ENCODE measurements at places on chromosomes 16 and 17.
A peak's percentile ranks its signal among the peaks of the same experiment; 100 is the strongest.

GRCh38 chr16:4064950-4065352, 51.3 kb downstream of the ADCY9 start:
- peak; percentile 40 for DNase-seq

DNA sequence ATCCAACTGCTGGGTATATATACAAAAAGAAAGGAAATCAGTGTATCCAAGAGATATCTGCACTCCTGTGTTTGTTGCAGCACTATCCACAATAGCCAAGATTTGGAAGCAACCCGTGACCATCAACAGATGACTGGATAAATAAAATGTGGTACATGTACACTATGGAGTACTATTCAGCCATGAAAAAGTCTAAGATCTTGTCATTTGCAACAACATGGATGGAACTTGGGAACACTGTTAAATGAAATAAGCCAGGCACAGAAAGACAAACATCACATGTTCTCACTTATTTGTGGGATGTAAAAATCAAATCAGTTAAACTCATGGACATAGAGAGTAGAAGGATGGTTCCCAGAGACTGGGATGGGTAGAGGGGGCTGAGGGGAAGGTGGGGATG, 620.7 kb downstream of the RBFOX1 start:
- no peak for DNase-seq

GRCh38 chr16:86581458-86581857, 3.1 kb downstream of the FOXL1 start:
- DNase-seq, result no peak

DNA sequence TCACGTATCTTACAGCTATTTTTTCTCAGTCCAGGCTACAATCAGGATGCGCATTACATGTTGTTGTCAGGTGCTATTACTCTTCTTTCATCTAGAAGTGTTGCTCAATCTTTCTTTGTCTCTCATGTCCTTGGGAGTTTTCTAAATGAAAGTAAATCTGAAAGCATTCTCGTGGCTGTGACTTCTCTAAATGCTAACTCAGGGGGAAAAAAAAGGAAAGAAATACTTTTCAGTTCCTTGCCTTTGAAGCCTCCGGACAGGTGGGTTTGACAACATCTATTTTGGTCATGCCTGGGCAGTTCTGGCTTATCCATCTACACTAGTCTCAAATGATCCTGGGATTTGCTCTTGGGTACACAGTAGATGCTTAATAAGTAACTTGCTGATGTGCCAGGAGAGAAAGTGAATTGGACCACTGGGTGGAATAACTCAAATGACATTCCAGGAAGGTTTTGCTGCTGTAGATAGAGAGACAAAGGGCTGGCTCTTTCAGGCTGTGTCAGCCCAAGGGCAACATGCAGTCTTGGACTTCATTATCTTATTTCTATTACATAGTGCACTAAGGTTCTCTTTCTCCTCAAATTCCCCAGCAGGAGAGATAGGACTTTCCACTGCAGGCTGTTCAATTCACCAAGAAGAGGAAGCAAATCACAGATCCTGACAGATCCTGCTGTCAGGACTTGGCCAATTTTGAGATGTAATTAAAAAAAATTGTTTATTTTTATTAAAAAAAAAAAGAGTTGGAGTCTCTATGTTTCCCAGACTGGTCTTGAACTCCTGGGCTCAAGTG, 63.6 kb upstream of the NFAT5 start:
- DNase-seq, result no peak

GRCh38 chr17:34178092-34178491, 77.0 kb upstream of the CCL2 start:
- DNase-seq, result no peak

Data from CD8-positive, alpha-beta T cell (primary cell).